Stimulated activated CD4-positive, alpha-beta T cell treated with anti-CD3 and anti-CD28 coated beads, TNF-alpha, amount 100 ng/mL, for 24 hours (primary cell): ENCODE measurements at places on chromosomes 6 and 20.

DNA sequence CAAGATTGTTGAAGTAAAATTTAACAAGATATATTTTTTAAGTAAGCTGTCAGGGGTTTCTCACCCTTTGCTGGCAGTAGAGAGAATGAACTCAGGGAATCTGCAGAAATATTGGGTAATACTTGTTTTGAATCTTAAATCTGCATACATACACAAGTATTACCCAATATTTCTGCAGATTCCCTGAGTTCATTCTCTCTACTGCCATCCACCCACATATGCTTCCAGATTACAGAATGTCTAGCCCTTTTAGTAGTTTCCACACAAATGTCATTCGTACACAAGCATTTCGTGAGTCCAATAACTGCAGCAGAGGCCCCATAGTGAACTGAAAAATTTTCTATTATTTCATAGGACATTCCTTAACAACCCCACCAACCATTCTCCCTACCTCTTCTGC, 69.6 kb upstream of the TNFRSF21 start:
- DNase-seq = no peak

- DNase-seq = no peak
These were observed 44.1 kb upstream of the ADGRF4 start for GRCh38 chr6:47654255-47654654.

- DNase-seq = no peak
These were observed 893.7 kb downstream of the TFAP2A start for GRCh38 chr6:9521152-9521530.

GRCh38 chr6:134317471-134318131, at the start of gene SGK1:
Gene SGK1 (minus strand): TSS chr6:134318112. CDS start chr6:134317460, 652 bp downstream.
- DNase-seq = peak; percentile 2

DNA sequence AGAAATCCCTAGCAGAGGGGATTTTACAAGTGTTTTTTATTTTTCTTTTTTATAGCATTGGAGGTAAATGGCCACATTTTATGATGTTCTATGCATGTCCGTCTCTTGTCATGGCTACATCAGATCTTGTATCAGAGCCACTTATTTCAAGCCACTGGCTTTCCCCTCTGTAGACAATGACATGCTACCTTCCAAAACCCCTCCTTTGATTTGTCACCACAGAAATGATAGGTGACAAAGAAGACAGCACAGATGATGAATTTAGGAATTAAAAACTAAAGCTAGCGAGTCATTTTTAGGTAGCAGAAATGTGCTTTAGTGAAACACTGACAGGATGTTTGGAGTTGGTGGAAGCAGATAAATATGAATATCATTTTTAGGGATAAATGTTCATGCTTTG, 20.8 kb downstream of the PLCB1 start:
- no peak for DNase-seq

DNA sequence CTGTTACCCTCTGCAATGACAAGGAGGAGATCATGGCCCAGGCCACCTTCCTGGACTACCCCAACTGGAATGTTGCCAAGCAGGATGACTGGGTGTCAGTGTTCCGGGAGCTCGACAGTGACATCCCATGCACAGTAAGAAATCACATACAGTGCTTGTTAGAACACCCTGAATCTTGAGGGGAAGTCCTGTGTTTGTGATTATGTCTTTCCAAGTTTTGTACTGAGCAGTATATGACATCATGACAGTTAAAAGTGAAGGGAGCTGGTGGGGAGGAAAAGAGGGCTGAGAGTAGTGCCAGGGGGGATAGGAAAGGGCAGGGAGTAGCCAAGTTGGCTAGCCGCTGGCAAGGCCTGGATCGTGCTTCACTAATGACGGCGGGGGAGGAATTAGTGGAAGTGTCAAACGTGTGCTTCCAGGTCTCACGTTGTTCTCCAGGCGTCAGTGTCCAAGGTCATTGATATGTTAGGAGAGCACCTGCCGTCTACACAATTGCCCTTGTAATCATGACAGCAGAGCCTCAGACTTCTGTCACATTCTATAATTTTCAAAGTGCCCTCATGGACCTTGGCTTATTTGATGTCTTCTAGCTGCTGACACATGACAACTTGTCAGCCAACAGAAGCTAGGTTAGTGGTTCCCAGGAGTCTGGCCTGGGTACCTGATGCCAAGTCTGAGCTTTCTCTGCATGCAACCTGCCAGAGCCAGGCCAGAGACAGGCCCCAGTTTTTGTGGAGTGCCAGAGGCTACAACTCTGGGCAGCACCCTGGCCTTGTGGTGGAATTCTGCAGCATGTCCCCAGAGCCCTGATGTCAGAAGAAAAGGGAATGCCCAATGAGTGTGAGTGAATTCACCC, 18.8 kb downstream of the CFAP61 start:
- no peak for DNase-seq

GRCh38 chr20:44609006-44609515, 26.7 kb downstream of the PKIG start:
- DNase-seq = no peak

- DNase-seq = peak; percentile 92
These were observed 9.4 kb downstream of the DEFB132 start for GRCh38 chr20:266596-267562.

DNA sequence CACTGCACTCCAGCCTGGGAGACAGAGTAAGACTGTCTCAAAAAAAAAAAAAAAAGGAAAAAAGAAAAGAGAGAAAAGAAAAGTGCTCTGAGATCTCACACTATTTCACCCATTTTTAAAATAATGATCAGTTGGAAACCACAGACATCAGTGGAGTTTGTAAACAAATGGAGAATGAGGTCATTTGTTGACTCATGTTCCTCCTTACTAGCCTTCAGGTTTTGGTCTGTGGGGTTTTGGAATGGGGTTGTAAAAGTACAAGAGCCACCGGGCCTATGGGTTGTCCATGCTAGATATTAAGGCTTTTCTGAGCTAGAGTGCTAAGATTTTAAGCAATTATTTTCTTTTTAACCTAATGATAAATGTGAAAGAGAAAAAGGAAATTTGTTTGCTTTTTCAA, 104.4 kb upstream of the PRL start:
- no peak for DNase-seq

DNA sequence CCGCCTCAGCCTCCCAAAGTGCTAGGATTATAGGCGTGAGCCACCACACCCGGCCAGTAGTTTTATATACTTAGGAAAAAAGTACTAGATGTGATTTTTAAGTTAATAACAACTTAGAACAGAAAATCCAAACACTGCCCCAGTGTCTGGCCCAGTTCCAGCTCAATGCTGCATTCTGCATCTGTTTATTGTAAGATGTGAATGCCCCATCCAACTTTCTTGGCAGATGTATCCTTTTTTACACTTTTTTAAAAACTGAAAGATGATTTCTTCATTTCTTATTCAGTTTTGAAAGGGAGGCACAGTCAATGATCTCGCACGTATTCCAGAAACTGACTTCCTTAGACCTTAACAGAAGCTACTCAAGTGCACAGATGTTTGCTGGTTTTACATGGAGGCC, 85.6 kb upstream of the SRSF6 start:
- DNase-seq = no peak

GRCh38 chr6:149834513-149835481, 29.4 kb downstream of the LRP11 start:
- DNase-seq = peak; percentile 50

- no peak for DNase-seq
These were observed 22.5 kb upstream of the PRIM2 start for GRCh38 chr6:57294862-57295445.

DNA sequence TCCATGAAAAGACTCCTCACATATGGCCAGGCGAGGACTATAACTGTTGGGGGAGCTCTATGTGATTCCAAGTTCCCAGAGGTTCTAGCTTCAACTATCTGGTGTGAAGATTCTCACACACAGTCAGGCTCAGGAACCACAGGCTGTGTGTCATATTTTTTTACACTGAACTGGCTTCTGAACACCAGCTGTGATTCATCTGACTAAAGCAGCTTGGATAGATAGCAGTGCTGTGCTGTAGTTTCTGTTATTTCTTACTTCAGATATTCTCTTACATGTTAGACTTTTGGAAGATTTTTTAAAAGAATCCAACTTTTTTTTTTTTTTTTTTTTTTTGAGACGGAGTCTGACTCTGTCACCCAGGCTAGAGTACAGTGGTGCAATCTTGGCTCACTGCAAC, 140.7 kb upstream of the MCHR2 start:
- DNase-seq = no peak

GRCh38 chr6:115360602-115361325, 699.9 kb downstream of the FRK start:
- DNase-seq = no peak

DNA sequence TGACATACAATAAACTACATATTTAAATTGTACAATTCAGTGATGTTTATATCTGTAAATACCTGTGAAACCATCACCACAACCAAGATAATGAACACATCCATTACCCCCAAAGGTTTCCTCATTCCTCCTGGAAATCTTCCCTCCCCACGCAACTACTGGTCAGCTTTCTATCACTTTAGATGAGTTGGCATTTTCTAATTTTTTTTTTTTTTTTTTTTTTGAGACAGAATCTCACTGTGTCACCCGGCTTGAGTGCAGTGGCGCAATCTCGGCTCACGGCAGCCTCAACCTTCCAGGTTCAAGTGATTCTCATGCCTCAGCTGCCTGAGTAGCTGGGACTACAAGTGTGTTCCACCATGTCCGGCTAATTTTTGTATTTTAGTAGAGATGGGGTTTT, 31.7 kb upstream of the ECI2 start:
- DNase-seq = no peak

DNA sequence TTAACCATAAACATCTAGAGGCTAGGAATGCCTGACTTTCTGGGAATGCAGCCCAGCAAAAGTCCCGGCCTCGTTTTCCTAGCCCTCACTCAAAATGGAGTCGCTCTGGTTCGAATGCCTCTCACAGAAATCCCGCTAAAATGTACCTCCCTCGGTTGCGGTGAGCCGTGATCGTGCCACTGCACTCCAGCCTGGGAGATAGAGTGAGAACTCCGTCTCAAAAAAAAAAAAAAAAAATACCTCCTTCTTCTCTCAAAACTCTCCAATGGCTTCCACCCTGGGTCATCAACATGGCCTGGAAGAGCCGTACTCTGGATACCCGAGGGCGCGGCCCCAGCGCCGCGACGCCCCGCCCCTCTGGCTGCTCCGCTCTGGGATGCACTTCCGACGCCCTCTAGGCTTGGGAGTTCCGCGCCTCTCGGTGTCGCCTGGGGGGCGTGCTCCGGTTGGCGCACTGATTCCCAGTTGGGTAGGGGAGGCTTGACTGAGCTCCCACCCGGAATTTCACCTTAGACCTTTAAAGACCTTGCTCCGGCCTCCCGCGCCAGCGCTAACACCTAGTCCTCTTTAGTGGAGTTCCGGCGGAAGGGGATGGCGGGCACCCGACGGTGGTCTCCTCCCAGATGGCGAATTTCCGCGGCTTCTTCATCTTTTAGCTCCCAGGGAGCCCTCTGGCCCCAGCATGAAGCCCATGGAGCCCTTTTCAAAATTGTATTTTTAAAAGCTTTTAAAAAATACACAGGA, 12.3 kb downstream of the HMGN4 start:
- DNase-seq = no peak
